Adipocyte (in vitro differentiated cells): ENCODE measurements at places on chromosomes 5 and 9.
A peak's percentile ranks its signal among the peaks of the same experiment; 100 is the strongest.

DNA sequence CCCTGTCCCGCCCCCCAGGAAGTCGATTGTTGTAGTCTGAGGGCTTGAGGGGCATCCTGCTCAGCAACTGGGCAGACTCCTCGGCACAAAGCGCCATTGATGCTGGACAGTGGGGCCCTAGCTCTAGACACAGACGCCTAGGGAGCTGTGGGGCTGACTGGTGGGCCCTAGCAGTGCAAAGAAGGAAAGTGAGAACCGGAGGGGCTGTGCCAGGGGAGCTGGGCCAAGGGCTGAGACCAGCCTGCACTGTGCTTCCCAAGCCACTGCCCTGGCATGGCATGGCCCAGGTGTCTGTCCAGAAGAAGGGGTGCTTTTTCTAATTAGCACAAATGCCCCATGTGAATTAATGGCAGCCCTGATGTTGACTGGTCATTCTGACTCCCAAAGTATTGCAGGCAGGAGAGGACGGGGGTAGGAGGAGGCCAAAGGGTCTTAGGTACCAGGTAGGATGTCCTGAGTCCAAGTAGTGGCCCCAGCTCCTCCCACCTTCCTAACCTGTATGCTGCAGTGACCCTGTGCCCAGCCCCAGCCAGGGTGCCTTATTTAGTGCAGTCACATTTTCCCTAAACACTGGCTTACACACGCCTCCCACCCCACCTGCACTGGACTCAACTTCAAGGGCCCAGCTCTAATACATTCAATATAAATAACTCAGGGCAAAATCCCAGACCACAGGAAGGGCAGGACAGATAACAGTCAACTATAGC is 15.9 kb downstream of the TCF7 start:
- no peak for DNase-seq

- DNase-seq: no peak
Measured at GRCh38 chr5:178081571-178082243, 31.6 kb upstream of the N4BP3 start.

GRCh38 chr9:121924700-121925099 is 168.4 kb downstream of the TTLL11 start:
- no peak for DNase-seq

GRCh38 chr9:82957529-82958379 is 105.2 kb downstream of the RASEF start:
- DNase-seq: no peak

- DNase-seq: peak; percentile 94
Measured at GRCh38 chr9:88775037-88775471, 216.2 kb upstream of the S1PR3 start.

- no peak for DNase-seq
Measured at GRCh38 chr5:96885518-96886338, 9.4 kb downstream of the ERAP2 start.

GRCh38 chr9:95971815-95972214 is 96.3 kb downstream of the ERCC6L2 start:
- DNase-seq: no peak

DNA sequence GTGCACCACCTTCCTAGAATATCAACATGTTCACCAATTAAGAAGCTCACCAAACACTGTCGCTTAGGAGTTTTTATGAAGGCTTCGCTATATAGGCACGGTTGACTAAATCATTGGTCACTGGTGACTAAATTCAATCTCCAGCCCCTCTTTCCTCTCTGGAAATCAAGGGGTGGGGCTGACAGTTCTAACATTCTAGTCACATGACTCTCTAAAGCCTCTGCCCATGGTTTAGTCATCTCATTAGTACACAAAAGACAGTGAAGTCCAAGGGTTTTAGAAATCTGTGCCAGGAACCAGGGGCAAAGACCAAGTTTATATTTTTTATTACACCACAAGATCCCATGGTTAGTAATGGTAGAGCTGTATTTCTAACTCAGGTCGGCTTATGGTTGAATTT is 243.2 kb downstream of the ELAVL2 start:
- no peak for DNase-seq

DNA sequence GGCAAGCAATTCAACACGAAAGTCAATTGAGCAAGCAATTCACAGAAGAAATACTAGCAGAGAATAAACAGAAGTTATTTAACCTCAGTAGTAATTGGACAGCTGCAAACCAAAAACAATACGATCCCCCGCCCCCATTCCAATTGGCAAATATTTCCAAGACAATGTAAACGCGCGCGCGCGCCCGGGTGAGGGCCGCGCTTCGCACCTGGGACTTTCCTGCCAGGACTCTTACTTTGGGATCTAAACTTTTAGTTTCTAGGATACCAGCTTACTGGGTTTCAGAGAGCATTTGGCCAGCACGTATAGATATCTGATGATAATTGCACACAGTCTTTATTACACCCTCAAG is 8.6 kb downstream of the RUFY1 start:
- peak; percentile 40 for DNase-seq

- DNase-seq: no peak
Measured at GRCh38 chr5:150447188-150447587, 2.4 kb downstream of the RPS14 start.

DNA sequence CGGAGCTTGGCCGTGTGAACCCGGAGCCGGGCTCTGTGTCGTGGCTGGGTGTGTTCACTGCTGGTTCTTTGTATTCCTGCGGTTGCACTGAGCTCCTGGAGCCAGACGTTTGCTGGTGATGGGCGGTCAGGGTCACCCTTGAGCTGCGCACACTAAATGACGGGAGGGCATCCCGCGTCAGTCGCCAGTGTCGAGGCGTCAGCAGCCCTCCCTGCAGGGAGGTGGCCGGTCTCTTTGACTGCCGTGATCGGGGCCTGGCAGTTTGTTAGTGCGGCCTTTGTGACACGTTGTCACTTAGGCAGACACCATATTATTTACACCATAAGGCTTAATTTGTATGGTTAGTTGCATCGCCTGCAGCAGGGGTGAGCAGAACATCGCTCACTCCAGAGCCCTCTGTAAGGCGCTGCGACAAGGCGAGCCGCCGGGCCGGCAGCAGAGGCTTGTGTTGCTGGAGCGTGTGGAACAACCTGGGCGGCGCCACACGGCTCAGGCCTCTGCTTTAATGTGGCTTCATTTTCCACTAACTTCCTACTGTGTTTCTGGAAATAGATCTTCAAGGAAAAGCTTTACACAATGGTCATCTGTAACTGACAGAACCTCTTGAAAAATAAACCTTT is 8.3 kb downstream of the NDUFS6 start:
- DNase-seq: no peak

GRCh38 chr5:167582886-167583285 is 708.6 kb upstream of the WWC1 start:
- DNase-seq: no peak

- DNase-seq: no peak
Measured at GRCh38 chr5:62376064-62376463, 27.6 kb downstream of the DIMT1 start.

GRCh38 chr9:38000332-38000731 is 68.7 kb downstream of the SHB start:
- DNase-seq: no peak

- DNase-seq: peak; percentile 16
Measured at GRCh38 chr5:45696206-45696836, at the start of gene HCN1. Gene HCN1, minus strand, starts transcription at chr5:45696380.

DNA sequence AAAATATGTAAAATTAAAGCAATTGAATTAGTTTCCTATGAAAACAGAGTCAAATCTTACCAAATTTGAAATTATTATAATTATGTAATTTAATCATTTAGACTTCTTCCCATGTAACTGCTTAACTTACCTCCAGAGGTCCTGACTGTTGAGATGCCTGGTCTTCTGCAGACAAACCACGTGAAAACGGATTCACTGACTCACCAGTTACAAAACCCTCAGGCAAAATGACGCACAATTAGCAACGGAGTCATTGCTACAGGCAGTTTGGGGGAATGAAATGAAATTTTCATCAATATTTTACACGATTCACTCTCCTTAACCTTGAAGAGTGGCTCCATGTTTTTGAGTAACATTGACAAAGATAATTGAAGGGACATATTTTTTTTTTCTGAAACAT is 460.8 kb downstream of the MTRR start:
- peak; percentile 19 for DNase-seq

DNA sequence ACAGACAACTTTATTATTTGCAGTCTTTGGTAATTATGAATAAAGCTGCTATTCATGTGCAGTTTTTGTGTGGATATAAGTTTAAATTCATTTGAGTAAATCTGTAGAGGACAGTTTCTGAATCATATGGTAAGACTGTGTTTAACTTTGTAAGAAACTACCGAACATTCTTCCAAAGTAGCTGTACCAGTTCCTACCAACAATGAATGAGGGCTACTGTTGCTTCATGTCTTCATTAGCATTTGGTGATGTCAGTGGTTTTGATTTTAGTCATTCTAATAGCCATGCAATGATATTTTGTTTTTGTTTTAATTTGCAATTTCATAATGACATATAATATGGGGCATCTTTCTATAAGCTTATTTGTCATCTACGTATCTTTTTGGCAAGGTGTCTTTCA is 501.3 kb upstream of the RORB start:
- DNase-seq: no peak

- DNase-seq: no peak
Measured at GRCh38 chr9:136578915-136579649, 33.2 kb upstream of the NOTCH1 start.

DNA sequence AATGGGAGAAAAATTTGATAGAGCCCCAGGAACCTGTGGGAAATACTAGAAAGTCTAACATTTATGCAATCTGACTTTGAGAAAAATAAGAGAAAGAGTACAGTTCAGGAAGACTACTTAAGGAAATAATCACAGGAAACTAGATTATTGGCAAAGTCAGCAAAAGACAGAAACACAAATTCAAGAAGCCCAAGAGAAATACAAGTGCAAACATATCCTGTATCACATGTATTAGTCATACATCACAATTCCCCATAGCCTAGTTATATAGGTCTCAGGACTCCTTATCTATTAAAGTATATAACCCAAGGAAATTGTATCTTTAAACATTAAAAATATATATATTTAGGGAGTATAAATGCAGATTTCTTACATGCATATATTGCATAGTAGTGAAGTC is 100.8 kb downstream of the HOMER1 start:
- no peak for DNase-seq

- peak; percentile 91 for DNase-seq
Measured at GRCh38 chr5:176611435-176611834, 1.5 kb upstream of the GPRIN1 start.

DNA sequence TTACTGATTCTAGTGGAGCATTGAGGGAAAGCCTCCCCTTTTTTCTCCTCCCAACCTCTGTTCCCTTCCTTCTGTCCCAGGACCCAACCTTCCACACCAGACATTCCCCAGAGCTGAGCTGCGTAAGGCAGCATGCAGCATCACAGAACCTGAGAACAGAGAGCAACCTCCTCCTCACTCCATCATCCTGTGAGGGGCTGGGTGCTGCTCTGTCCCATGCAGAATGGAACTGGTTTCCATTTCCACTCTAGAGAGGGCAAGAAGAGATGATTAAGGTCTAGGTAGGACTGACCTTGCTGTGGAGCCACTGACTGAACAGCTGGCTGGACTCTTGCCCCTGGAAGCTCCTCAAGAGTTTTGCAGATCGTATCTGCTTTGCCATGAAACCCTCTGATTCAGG is 30.1 kb upstream of the IL7R start:
- DNase-seq: no peak
